ENCODE measurements at places on chromosomes 6 and 20.

GRCh38 chr20:18780385-18781130 is 33.0 kb upstream of the SCP2D1 start:
- DNase-seq: no peak

DNA sequence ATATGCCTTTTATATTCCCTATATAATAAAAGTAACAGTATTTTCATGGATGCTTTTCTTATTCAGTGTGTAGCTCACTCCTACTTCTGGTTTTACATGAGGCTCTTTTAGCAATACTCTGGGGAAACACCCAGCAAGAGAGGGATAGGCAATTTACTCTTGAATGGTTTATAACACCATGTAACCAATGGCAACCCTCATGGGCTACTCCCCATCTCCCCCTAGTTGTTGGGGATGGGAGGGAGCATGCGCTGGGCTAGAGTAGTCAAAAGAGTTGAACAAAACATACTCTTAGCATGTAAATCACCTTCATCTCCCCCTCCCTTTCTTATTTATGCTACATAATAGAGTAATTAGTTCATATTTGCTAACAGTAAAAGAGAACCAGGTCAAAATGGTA is 140.1 kb upstream of the LRFN2 start:
- DNase-seq: no peak

GRCh38 chr6:33018904-33019303 is 9.5 kb upstream of the HLA-DOA start:
- no peak for DNase-seq

- no peak for DNase-seq
Measured at GRCh38 chr6:167118839-167119238, 4.1 kb upstream of the CCR6 start.

DNA sequence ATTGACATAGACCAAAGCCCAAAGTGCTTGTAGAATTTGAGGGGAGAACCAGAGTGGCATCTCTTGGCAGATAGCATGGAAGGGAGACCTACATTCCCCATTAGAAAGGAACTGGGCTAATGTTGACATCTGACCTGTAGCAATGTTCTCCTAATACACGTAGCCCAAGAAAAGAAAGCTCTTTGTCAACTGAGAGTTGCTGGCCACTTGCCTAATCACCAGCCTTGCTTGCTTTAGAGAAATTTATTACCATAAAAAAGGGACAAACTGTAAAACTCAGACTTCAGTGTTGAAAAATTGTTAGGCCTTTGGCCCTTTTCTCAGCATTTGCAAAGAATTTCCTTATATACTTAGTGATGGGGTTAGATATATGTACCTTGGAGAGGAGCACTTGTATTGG is 777.5 kb downstream of the MAFB start:
- DNase-seq: no peak

DNA sequence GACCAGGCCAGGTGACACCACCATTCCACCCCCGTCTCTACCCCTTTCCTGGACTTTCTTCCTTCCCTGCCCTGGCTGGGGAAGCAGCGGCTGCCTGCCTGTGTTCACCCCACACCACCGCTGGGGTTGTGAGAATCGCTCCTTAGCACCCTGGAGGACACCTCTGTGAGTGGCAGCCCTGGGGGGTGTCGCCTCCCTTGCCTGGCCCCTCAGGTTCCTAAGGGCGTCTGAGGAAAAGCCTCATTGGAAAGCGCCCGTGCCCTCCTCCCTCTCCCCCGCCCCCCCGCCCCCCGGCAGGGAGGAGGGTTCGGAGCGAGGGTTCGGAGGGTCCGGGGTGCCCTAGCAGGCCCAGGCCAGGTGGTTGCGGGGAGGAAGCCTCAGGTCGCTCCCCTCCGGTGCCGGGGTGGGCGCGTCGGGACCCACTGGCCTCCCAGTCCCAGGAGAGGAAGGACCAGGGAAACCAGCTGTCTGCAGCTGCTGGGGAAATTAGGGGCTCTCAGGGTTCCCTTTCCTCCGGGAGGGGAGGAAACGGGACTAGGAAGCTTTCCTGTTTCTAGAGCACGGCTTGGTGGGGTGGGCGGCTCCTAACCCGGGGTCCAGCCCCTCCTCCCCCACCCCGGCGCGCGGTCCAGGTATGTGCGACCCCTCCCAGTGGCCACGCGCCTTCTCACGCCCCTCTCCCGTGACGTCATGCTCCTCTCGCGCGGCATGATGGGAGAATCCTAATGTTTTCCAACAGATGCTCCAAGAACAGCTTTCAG is at the start of gene PHACTR3:
Gene PHACTR3, plus strand, starts transcription at position 760 of the 761 bp plus-strand sequence. CDS start 475 bp downstream, outside the sequence.
- DNase-seq: no peak

- DNase-seq: no peak
Measured at GRCh38 chr6:111602481-111603011, 3.1 kb downstream of the TRAF3IP2 start.

- DNase-seq: no peak
Measured at GRCh38 chr6:104484626-104485025, 375.1 kb downstream of the HACE1 start.

- DNase-seq: no peak
Measured at GRCh38 chr6:159061146-159061545, 16.4 kb upstream of the TAGAP start.

DNA sequence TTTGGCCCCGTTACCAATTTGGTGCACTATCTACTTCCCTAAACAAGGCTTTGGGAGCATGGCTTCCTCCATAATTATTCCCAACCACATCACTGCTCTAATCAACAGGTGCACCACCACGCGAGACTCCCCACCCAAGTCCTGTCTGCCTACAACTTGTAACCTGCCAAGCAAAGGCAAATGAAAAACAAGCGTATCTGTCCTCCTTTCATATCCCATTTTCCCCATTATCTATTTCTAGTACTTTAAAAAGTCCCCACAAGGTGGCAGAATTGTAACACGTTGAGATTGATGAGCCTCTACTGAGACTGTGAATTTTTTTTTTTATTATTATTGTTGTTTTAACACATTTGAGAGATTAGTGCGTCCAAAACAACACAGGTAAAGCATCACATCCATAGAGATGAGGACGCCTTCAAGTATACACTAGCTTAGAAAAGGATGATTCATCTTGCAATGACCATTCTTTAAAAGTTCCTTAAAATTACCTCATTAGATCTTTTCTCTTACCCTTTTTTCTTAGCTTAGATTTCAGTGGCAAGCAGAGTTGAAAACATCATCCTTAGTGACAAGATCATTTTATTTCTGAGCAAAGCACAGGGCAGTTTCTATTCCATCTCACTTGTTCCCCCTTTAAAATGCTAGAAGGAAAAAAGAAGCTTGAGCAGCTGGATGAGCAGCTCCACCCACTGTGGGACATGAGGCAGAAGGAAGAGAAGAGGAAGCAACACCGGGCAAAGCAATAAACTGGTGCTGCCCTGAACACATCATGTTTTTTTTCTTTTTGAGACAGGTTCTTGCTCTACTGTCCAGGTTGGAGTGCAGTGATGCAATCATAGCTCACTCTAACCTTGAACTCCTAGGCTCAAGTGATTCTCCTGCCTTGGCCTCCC is 210.8 kb downstream of the ARHGAP18 start:
- no peak for DNase-seq

DNA sequence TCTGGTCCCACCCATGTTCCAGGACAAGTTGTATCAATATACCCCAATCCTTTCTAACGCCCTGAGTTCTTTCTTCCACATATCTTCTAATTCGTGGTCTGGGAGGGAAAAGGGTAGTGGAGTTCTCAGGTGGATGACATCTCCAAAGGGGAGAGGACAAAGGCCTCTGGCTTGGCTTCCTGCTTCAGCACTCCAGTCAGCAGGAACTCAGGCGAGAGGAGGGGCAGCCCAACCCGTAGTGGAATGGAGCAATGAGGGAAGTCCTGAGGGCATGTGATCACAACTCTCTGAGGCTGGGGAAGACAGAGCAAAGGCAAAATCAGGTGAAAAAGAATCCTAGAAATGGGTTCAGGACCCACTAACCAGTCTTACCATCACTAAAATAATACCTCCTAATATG is 9.6 kb upstream of the NRM start:
- DNase-seq: no peak

DNA sequence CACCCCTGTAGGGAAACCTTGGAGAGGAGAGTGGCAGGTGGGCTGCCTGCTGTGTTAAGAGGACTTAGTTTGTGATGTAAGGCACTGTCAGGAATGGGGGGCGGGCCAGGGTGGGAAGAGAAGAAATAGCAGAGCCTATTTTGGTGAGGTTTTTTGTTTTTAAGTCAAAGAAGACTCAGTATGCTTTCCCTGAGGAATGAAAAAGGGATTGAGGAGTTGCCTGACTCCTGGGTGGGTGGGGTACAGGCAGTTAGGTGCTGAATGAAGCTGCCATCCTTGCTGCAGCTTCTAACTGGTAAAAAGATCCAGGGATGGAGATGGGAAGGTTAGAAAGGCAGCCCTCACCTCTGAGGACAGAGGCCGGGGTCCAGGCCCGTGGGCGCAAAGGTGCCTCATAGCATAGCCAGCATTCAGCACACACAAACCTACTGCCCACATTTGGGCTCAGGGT is 37.9 kb downstream of the PLCG1 start:
- no peak for DNase-seq

DNA sequence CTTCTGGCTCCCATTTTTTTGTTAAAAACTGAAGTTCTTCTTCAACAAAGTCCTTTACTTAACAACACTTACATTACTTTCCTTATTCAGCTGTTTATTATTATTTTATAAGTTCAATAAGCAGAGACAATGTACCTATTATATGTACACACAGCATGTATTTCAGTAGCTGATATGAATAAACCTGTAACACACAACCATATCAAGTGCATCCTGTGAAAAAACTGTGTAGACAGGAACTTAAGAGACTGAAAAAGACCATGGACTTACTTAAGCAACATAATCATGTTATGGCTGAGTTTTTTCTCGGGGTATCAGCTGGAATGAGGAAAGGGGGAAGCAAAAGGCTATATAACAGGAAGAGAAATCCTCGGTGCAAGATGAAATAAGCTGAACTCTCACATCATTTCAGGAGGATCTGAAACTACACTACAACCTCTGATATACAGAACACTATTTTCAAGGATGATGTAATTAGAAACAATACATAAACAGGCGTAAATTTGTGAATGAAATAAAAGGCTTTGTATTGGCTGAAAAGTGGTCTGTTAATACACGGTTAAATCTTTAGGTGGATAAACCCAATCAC is 70.9 kb downstream of the REV3L start:
- no peak for DNase-seq

DNA sequence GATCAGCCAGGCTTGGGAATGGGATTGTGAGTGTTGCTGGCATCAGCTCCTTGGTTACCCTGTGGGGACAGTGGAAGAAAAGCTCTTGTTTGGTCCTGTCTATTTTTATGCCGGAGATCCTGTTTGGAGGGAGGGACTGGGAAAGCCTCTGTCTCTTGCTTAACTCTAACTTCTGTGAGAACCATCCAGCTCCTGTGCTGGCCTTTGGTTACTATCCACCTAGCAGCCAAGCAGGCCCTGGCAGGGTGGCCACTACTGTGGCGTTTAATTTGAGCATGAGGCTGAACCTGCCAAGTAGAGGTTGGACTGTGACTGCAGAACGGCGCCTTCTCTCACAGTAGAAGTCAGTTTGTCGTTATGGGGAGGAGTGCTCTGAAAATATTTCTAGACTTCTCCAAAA is 193.3 kb downstream of the UTRN start:
- no peak for DNase-seq

DNA sequence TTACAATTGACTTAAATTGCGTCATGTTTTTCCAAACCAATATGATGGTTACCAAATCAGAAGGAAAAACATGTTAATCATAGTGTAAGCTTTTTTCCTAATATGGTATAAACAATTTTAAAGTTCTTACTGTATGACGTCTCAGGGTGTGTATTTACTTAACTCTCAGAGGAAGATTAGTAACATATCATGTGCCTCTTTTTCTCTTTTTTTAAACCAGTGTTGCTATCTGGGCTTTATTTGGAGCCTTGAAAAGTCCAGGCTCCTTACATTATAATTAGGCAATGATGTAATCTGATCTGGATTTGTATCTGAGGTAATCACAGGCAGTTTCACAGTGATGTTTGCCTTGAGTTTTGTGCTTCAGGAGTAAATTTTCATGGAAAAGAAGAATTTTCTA is 20.4 kb upstream of the RAB23 start:
- no peak for DNase-seq

DNA sequence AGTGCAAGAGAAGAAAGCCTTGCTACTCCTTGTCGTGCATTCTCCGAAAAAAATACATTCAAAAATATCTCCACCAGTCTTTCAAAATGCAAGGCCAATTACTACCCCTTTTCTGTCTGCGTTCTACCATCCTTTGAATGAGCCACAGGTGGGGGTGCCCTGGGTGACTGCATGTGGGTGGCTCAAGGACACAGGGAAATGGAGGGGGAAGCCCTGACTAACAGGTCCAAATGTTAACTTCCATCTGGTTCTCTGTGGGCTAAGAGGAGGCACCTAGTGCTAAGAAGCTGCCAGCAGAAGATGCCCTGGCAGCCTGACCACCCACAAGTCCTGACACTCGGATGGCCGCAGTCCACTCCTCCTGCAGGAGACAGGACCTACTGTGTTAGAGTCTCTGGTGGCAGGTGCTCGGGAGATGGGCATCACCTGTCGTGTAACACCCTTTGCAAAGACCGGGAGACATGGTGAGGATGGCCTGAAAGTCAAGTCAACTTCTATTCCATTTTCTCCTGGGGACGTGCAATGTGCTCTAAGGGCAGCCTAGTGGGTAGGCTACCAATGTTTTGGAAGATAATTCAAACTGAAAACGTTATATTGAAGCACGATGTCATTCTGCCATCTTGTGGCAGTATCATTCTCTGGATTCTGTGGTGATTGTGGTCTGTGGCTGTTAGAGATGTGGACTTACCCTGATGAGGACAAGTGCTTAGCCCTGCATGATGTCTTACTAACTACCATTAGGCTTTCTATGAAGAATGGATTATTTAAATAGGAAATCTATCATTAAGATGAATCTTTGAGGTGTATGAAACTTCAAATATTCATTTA is 27.4 kb upstream of the IGF2R start:
- DNase-seq: no peak

- DNase-seq: no peak
Measured at GRCh38 chr6:37092923-37093727, 76.8 kb upstream of the PIM1 start.

GRCh38 chr6:156840136-156840535 is 63.0 kb downstream of the ARID1B start:
- no peak for DNase-seq

GRCh38 chr6:69795469-69796072 is 1.2 kb downstream of the LMBRD1 start:
- no peak for DNase-seq

- no peak for DNase-seq
Measured at GRCh38 chr20:12180107-12180661, 262.5 kb downstream of the BTBD3 start.

- DNase-seq: no peak
Measured at GRCh38 chr6:31681135-31681671, 336 bp upstream of the LY6G5C start.

DNA sequence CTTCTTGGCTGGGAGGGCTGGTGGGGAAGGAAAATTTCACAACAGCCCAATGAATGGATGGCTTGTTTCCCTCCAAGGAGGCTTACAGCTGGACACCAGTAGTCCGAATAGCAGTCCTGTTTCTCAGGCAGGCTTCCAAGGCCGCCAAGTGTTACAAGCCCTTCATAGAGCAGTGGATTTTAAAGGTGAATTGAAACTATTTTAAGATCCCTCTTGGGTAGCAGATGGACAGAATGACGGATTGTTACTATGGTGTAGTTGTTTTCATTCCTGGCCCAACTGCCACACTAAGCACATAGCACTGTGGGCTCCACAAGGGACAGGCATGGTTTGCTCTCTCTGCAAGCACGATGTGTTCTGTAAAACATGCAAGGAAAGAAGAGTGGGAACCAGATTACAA is 203.3 kb upstream of the TAB2 start:
- no peak for DNase-seq

GRCh38 chr6:2651961-2652360 is 98.8 kb downstream of the MYLK4 start:
- DNase-seq: no peak
